Gastroesophageal sphincter (tissue), 4 donors: ENCODE measurements at places on chromosomes 5 and 9. TPM values are rescaled to one million over a fixed set of nuclear protein-coding genes. Genes with fewer than 3 reads are reported as not detected.

DNA sequence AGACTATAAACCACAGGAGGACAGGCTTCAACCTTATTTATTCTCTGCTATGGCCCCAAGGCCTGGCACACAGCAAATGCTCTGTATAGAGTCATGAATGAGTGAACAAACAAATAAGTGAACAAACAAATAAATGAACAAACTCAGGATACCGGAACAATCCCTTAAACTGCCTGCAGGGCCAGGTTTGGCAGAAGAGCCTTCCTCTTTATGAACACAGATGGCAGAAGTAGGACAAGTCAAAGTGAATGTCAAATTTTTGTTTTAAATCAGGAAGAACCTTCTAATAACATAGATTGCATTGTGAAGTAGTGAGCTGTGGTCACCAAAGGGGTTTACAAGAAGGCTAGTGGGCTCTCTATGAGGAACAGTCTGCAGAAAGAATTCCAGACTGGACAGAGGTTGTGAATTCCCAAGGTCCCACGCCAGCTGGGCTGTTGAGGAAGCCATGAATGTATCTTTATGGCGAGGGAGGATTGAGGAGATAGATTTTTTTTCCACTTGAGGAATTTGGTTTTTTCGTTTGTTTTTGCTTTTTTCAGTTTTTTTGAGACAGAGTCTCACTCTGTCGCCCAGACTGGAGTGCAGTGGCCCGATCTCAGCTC, 30.3 kb upstream of the STING1 start:
- no peak for ATAC-seq

DNA sequence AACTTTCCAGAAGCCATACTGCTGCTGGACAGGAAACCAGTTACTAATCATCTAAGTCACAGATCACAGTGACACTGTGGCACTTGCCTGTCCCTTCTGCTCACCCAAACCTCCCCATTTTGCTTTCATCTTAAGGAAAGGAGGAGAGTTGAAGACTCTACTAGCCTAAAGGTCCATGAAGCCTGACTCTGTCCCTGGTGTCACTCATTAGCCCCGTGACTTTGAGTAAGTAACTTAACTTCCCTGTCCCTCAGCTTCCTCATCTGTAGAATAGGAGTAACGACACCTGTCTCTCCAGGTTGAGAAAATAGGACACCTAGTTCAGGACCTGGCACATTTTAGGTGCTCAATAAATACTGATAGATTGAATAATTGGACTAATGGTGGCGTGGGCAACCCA, 536 bp upstream of the SLC6A7 start:
- ATAC-seq, result no peak

GRCh38 chr5:17436350-17436749, 61.7 kb upstream of the TAF11L2 start:
- ATAC-seq, result no peak

GRCh38 chr9:122016744-122017143, 76.4 kb downstream of the TTLL11 start:
- no peak for ATAC-seq

DNA sequence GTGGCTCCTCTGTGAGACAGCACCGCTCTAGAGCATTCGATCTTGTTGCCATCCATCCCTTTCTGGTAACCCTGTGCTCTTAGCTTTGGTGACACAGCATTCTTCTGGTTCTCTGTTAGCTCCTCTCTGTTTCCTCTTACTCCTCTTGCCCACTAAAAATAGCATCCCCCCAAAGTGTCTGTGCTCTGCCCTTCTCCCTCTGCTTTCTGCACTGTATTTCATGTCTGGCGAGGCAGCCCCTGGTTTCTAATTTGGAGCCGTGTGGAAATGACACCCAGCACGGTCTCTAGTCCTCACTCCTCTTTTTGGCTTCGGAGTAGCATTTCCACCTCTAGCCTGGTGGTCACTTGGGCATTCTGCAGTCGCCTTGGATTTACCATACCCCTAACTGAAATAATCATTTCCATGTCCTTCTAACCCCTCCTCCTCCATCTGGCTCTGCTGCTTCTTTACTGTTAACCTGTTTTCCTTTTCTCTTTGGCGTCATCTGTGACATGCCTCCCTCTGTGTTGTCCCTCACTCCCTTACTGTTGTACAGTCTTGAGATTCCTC, 23.8 kb downstream of the NPR3 start:
- no peak for ATAC-seq

GRCh38 chr9:125538092-125538473, 168.9 kb downstream of the MAPKAP1 start:
- ATAC-seq, result peak; percentile 34

DNA sequence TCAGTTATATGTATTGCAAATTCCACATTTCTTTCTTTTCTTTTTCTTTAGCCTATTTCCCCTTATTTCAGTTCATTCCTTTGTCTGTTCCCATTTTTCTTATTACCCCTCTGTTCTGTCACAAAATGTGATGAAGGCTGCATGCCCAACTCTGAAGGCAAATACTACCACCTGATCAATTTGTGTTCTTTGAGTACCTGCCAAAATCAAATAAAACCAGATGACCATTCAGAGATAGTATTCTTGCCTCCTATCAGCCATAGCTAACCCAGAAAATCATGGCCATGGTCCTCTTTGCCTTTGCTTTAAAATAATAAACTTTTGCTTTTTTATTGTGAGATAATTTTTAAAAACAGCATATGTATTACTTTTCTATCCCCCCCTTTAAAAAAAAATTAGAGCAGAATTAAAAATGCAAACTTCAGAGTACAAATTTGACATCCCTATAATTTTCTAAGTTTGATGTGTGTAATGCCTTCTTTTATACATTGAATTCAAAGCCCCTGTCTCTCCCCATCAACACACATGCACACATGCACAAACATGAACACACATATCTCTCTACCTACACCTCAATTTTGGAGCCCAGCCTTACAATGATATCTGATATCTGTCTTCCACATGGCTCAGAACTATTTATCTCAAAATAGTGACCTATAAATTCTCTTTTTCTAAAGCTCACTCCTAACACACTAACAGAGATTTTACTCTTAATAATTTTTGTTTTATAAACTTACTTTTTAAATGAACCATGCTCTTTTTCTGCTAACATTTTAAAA, 3.5 kb downstream of the RFESD start:
- no peak for ATAC-seq

DNA sequence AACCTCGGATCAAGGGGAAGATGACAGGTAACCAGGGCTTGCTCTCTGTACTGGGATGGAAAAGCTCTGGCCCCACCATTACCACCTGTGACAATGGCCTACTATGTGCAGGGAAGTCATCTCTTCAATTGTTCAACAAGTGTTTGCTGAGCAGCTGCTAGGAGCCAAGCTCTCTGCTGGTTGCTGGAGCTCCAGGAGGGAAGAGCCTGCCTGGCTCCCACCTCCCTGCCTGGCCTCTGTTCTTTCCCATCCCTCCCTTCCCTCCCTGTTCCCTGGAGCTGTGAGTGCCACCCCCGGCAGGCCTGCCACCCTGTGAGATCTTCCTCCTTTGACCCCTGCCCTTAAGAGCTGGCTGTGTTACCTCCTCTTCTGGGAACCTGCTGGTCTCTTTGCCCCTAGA, 59.7 kb upstream of the IER5L start:
- no peak for ATAC-seq

DNA sequence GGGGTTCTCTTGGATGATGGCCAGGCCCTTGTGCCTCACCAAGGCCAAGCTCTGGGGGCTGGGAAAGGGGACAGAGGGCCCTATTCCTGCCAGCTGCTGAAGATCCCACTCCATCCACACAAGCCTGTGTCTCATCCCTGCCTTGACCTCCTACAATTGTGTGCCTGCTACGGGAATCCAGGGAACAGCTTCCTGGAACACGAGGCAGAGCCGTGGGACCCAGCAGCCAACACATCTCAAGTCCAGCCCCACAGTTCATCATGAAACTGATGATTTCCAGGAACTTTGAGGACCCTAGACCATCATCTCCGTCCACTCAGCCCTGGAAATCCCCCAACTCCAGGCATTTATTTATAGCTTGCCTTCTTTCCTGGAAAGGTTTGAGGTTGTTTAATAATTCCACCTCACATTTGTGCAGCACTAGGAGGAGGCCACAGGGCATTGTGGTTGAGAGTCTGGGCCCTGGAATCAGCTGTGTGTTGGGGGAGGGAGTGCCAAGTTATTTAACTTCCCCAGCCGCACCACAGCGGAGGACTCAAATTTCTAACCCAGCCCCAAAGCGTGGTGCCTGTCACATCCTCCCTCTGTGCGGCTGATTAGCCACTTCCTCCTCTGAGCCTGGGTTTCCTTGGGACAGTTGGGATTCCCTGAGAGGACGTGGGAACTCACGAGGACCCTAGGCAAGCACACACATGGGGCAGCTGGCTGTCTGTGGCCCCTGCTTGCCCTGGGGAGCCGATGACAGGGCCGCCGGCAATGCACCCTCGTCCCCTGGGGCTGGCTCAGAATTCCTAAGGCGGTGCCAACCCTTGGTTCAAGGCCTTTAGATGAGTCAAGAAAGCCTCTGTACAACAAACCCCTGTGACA, 58.2 kb upstream of the GGTA1 start:
- ATAC-seq, result peak; percentile 83

DNA sequence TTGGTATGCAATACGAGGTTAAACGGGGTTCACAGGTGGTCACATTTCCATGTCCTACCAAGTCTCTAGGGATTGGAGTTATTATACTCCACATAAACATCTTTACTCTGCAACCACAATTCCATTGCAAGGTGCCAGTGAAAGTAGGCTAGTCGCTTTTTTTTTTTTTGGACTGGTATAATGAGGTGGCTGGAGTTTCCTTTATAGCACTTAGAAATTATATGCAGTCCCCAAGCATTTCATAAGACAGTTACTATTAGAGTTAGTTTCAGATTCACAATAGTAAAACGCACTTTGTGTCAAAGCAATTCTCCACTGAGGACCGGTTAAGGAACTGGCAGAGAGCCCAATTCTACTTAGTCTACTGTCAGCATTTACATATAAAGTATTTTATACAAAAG, 1.4 kb downstream of the MEF2C start:
- ATAC-seq, result no peak

GRCh38 chr9:106683454-106683853, 179.5 kb upstream of the ZNF462 start:
- ATAC-seq, result no peak

Gene CAVIN4
- 1.3 TPM for total RNA-seq

Gene CDKN2B-AS1
- total RNA-seq, result not detected

GRCh38 chr9:136738960-136739359, 3.8 kb downstream of the LCN10 start:
- no peak for ATAC-seq

DNA sequence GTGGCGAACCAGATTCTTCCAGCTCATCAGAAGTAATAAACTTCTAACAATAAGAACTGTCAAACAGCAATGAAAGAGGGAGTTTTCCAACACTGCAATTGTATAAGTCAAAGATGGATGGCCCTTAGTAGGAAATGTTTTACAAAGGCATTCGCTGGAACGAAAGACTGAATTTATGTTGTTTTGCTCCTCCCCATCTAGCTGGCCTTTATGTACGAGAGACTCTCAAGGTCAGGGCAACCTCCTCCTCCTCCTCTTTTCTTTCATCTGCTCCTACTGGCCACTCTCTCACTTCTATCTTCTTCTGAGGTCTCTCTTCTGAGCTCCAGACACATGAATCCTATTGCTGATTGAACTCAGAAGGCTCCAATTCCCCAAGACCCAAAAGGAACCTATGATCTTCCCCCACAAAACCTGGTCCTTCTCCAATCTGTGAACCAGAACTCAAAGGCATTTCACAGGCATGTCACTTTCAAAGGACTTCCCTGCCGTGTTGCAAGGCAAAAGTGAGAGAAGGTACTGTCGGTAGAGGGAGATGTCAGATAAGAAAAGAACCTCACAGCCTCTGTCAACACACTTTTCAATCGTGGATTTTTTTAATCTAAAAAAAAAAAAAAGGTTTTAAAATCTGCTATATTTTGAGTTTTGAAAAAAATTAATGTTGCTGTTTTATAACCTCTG, 28.5 kb upstream of the PUM3 start:
- ATAC-seq, result no peak
